ENCODE measurements at places on chromosomes 2 and 18.

DNA sequence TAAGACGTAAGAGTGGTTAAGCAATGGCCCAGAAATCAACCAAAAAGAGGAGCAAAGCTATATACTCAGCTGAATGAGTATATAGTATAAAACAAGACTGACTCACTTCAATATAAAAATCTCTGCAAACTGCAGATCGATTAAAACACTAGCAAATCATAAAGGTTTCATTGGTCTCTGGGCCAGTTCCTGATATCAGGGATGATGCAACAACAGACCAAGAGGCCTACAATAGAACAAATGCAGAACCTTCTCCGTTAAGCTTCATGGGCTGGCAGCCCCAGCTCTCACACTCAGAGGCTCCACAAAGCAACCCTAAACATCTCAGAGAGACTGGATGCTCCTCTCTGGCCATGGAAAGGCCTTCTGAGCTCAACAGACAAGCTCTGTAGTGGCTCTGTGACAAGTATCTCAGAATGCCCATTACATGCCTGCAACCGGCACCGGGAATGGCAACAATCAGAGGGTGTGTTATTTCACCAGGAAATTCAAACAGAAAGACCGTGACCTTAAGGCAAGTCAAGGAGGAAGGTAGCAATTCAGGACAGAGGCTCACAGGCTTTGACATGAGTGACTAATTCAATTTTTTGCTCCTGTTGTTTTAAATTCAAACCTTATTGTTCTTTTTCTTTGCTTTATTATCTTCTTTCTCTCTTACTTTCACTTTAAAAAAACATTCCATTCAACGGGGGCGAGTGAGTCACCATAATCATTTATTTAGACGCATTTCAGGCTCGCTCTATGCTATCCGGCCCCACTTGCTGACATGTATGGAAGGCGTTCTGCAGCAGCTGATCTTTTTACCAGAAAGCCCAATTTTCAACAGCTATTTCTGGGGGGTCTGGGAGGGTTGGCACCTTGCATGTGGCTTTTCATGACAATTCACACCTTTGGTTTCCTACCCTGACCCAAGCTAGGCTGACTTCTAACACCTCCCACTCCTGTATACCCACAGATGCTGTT, 15.1 kb downstream of the CYRIA start:
- DNase-seq, result no peak

GRCh38 chr2:47014564-47015051, 99.0 kb upstream of the MCFD2 start:
- no peak for DNase-seq

GRCh38 chr2:9222893-9223287, 16.3 kb downstream of the ASAP2 start:
- no peak for DNase-seq

- DNase-seq, result no peak
Observed at GRCh38 chr18:11678211-11678610, 10.9 kb upstream of the GNAL start.

DNA sequence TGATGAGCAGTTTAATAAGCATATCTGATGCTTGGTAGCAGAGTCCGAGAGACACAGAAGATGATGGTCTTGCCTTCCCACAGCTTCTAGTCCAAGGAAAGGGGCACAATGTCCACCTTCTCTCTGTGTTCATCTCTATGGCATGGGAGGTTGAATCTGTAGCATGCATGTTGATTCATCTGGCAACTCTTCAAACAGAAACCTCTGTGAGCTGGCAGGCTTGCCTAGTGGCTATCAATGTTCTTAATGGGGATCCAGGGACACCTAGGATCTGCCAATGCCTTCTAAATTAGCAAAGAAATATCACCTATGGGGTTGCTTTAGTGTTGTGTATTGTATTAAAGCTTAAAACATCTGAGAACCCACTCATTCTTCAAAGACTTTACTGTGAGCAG, 170.8 kb downstream of the INO80D start:
- DNase-seq, result no peak

DNA sequence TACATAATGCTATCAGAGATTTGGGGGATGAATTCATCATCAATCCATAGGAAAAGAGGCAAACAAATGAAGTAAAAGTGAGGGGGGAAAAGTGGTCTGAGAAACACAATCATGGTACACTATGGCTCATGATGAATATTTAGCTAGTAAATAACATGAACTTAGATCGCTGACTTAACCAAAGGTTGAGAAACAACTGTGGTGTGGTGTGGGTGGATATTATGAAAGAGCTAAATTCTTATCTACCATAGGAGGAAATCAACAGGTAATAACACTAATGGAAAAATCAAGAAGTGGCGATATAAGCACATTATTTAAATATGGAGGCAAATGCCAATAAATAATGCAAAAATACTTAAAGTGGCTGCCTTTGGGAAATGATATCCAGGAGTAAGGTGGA, 12.2 kb upstream of the TPRKB start:
- DNase-seq, result no peak

GRCh38 chr2:20569464-20570223, 81.3 kb downstream of the HS1BP3 start:
- no peak for DNase-seq

DNA sequence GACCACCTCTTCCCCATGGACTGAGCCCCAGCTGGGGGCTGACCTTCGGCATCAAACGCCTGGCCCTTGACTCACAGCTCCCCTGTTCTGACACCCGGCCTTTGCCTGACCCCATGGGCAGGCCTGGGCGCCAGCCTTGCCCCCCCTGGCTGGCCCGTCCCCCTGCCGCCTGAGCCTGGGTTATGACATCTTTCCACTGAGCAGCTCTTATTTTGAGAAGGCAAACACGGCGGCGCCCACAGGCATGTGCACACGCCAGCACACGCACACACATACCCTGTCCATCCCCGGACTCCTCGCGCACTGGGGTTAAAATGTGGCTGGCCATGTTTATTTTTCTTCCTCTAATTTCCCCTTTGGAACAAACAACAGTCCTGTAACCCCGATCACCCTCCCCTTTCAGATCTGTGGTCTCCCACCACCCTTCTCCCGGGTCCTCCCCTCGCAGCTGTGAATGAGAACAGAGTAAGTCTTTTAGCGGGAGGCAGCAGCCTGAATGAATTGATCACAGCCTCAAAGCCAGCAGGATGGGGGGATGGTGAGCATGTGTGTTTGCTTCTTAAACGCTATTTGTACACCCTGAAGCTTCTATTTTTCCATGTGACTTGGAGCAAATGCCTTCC, 11.8 kb upstream of the ATOH8 start:
- no peak for DNase-seq

- no peak for DNase-seq
Observed at GRCh38 chr18:35516351-35516750, 18.6 kb upstream of the INO80C start.

- no peak for DNase-seq
Observed at GRCh38 chr2:66122516-66122915, 312.4 kb upstream of the MEIS1 start.

All from LoVo (cell line).